ENCODE measurements at places on chromosomes 2 and 18.

DNA sequence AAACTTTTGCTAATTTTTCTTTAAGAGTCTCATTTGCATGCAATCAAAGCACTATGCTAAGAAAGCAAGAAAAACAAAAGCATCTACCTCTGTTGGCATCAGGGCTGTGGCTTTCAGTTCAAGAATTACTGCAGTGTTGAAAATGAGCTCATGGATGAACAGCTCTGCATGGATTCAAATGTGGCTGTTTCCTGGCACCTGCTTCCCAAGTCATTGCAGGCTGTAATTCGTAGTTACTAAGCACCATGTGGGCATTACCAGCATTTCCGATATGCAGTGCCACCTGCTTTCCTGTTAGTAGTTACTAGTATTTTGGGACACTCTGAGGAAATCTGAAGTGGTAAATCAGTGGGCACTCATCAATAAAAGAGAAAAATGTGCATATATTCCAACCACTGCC lies 37.8 kb upstream of the FAM110C start:
- DNase-seq: no peak

GRCh38 chr18:60202708-60203107 lies 169.9 kb downstream of the MC4R start:
- DNase-seq: no peak

- DNase-seq: no peak
These were observed 865.5 kb downstream of the DSC3 start for GRCh38 chr18:30177056-30177455.

- DNase-seq: no peak
These were observed 168.7 kb downstream of the SETBP1 start for GRCh38 chr18:44849361-44849760.

- no peak for DNase-seq
These were observed 40.6 kb upstream of the ZC3H15 start for GRCh38 chr2:186445506-186445905.

DNA sequence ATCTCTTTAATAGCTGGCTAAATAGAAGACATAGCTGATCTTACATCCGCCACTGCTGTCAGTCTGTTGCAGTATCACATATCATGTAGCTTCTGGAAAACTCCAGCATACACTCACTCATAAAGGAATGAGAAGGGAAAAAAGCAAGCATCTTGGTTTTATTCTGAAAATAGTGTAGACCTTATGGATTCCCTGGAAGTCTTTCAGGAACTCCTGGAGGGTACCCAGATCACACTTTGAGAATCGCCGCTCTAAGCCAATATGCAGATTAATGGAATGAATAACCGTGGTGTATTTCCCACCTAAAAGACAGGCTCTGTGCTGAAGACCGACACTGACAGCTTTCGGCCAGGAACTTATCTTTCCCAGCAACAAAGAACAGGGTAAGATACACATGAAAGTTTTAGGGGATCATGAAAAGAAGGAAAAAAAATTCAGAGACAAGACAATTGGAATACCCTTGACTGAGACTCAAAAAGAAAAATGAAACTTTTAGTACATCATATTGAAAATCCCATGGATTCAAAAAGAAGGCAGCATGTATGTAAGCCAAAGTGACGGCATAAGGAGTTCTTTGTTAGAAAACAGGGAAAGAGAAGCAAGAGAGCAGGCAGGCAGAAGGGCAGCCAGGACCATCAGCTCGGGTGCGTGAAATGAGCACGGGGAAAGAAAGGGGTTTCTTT lies 56.4 kb upstream of the SEC11C start:
- DNase-seq: no peak

GRCh38 chr2:230788554-230789175 lies 76.0 kb downstream of the CAB39 start:
- no peak for DNase-seq

DNA sequence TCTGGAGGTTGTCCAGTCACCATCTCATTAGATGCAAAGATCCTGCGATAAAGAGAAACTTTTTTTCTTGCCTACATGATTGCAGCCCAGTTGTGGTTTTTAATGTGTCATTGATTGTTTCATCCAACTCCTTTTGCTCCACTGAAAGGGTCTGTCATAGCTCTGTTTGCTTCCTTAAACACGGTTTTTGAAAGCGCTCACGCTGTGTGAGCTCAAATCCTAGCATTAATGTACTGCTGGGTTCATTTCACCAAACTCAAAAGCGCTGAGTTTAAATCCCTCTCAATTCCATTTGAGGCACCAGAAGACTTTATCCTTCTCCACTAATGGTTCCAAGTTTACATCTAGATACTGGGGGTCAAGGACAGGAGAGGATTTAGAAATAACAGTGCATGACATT lies 53.6 kb downstream of the CDK15 start:
- no peak for DNase-seq

- no peak for DNase-seq
These were observed at the start of gene NXPH2 for GRCh38 chr2:138779781-138780445. TSS of gene NXPH2 (minus strand) at chr2:138780390. CDS start at chr2:138780241, 149 bp downstream.

GRCh38 chr2:239233576-239233975 lies 167.2 kb downstream of the HDAC4 start:
- no peak for DNase-seq

DNA sequence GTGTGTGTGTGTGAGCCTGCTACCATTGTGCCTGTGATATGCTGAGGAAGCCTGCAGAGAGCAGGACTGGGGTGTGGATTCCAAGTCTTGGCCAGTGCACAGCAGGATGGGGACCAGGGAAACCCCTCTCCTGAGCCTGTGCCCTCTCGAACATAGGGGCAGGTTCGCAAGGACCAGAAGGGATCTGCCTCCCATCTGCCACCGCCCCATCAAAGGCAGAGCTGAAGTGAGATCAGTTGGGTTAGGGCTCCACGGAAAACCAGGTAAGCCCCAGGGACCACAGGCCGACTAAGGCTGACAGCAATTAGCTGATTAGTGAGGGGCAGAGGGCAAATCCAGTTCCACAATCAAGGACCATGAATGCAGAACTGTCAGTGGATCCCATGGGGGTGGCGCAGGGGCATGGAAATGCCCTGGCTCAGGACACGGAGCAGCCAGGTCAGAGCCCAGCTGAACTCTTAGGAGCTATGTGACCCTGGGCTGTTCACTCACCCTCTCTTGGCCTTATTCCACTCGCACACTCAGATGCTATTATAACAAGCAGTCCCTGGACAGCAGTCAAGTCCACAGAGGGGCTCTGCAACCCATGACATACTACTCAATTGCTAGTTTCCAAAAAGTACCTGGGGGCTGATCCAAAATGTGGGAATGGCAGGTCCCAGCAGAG lies 84.2 kb upstream of the ID2 start:
- no peak for DNase-seq

DNA sequence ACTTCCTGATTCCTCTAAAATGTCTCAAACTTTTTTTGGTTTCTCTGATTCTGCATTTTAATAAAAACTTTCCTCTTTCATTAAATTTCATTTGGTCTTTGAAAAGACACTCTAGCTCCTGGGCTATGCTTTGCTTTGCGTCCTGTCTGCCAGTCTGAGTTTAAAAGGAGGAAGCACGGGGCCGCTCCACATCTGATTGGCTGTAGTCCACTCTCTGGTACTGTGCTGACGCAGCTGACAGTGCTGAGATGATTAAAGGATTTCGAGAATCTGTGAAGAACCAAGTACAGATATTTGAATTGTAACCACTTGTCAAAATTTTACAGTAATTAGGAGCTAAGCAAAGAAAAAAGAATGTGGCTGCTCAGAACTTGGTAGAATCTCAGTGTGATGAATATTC lies 199.6 kb upstream of the HNMT start:
- DNase-seq: no peak

GRCh38 chr2:240993446-240994170 lies 4.8 kb upstream of the SNED1 start:
- DNase-seq: no peak

DNA sequence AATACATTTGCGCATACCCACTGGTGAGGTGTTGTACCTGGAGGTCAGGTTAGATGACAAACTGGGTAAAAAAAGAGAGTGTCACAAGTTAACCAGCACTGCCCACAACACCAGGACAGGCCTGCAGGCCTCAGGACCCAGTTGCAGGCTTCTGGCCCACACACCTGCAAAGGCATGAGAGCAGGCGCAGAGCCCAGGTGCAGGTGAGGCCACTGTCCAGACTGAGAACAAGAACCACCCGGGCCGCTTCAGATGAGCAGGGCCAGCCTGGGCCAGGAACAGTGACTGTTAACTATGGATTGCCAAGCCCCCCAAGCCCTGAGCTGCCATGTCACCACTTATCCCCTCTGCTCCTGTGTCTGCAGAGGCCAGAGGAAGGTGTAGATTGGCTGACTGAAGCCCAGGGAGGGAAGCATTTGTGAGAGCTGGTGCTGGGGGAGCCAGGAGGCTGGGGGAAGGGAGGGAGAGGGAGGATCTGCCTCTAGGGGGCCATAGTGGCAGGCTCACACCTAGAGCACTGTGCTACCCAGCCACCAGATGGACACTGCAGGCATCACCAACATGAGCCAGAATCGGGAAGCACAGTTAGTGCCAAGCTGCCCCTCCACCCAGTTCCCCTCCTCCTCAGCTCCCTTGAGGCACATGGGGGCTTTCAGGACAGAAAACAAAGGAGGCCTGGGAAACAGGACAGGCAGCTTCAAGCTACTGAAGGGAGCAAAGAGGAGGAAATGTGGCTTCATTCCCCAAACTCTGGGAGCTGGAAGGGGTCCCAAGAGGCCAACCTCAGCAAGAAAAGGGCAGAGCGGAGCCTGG lies 35.4 kb downstream of the SFXN5 start:
- DNase-seq: no peak

GRCh38 chr2:27802547-27802946 lies 31.0 kb downstream of the MRPL33 start:
- DNase-seq: no peak

- no peak for DNase-seq
These were observed 63.4 kb upstream of the ZEB2 start for GRCh38 chr2:144583381-144583729.

DNA sequence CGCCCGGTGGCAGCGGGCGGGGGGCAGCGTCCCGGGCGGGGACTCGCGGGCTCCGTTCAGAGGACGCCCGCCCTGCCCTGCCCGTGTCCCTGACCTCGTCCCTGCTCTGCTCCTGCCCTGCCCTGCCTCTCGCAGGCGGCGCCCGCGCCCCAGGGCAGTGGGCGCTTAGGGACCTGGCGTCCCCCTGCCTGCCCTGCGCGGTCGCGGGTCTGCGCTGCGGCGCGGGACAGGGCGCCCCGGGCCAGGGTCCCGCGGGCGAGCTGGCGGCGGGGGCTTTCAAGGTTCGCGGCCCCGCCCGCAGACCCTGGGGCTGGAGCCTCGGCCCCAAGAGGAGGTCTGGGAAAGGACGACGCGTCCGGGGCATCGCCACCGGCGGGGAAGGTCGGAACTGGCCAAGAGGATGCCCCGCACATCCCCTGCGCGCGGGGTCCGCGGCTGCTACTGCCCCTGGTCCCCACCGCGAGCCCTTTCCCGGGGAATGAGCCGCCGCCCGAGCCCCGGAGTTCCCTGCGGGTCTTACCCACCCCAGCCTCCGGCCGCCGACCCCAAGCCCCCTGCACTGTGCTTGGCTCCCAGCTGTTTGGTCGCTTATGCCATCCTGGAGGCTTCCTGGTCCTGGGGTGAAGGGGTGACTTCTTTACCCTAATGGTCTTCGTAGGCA lies 679 bp downstream of the RNF144A start:
- no peak for DNase-seq

- no peak for DNase-seq
These were observed 43.4 kb upstream of the SEC11C start for GRCh38 chr18:59096098-59096789.

DNA sequence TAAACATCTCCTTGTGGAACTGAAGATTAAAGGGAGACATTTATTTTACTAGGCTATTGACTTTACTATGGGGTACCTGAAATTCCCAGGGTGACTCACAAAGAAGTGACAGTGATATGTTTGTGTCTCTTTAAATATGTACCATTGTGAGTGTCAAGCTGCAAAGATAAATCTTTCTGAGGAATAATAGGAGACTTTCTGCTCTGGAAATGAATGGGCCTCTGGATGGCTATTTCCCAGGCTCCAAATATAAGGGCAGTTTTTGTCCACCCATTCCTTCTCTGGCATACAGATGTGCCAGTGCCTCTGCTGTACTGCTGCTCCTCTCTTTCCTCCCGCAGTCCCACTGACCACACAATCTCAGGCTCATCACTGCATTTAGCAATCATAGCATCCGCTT lies 586.4 kb upstream of the CNTNAP5 start:
- no peak for DNase-seq

GRCh38 chr18:59779979-59780378 lies 82.8 kb upstream of the CCBE1 start:
- DNase-seq: no peak

GRCh38 chr2:231172025-231172424 lies 26.4 kb upstream of the ARMC9 start:
- DNase-seq: no peak

GRCh38 chr2:177489719-177490301 lies 97.2 kb downstream of the AGPS start:
- DNase-seq: no peak

DNA sequence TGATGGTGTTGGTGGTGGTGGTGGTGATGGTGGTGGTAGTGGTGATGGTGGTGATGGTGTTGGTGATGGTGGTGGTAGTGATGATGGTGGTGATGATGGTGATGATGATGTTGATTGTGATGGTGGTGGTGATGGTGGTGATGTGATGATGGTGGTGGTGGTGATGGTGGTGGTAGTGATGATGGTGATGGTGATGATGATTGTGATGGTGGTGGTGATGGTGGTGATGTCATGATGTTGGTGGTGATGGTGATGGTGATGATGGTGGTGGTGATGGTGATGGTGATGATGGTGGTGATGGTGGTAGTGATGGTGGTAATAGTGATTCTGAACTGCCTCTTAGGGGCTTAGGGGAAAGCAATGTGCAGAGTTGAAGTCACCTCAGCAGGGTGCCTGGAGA lies 760.7 kb downstream of the GALR1 start:
- no peak for DNase-seq

GRCh38 chr2:37590119-37590571 lies 81.3 kb downstream of the CDC42EP3 start:
- DNase-seq: no peak

DNA sequence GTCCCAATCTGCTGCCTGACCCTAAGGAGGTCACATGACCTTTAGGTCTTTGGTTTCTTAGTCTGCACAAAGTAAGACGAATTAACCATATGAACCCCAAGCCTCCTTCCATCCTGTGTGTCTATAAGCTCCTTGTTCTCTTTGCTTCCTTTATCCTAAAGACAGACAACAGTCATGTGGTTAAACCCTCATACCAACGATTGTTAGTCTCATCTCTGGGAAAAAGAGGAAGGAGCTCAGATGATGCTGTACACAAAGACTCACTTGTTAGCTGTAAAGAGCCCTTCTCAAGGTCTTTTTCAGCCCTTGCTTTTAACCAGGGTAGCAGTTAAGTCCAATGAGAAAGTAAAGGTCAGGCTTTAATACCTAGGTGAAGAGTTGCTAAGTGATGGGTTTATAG lies 443.7 kb downstream of the TNS1 start:
- no peak for DNase-seq

- no peak for DNase-seq
These were observed 403.5 kb downstream of the SETBP1 start for GRCh38 chr18:45084206-45084605.

DNA sequence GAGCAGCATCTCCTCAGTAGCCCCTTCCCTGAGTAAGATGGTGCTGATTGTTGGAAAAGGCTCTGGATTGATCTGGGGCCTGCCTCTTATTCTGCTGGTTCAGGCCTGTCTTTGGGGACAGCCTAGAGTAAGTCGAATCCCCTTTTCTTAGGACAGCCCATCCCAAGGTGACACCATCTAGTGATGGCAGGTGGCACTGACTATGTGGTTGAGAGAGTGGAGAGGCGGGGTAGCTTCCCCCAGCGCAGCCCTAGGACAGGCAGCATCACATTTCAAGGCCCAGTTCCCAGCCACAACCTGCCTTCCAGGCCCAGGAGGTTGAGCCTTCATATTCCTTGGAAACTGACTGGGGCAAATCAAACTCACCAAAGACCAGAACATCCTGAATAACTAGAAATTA lies 69.1 kb upstream of the B3GNT7 start:
- DNase-seq: no peak

Measured in activated CD8-positive, alpha-beta memory T cell treated with anti-CD3 and anti-CD28 coated beads for 1 hour (primary cell).